ENCODE measurements at places on chromosomes 4 and X.

DNA sequence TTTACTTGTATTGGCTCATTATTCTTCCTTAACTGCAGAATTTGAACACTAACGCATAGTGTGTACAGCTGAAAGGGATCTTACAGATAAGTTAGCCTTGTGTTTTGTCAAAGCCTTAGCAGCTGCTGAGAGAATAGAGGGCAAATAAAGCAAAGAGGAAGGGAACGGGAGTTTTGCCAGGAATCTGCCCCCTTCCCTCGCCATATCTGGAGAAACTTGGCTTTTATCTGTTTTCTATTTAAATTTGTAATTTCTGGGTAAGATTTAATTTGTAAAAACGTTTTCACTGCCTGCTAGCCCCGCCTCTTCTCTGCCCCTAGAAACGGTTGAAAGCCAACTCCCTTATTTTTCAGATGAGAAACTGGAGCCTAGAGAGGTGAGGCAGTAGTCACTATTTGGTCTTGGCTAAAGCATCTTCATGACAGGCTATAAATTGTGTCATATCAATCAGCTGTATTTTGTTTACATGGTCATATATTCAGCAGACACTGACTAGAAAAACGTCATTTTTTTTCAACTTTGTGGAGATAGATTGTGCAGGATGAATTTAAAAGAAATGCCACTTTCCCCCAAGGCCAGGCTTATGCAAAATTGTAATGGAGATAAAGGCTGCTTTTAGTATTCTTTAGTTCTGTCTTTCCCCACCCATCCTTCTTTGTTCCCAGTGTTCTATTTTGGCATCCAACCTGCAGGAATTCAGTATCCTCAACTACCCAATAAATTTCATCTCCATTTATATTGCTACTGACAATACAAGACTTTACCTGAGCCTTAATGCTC lies 319.4 kb downstream of the SH2D1A start:
- DNase-seq: no peak

- no peak for DNase-seq
These were observed 12.2 kb downstream of the SLITRK4 start for GRCh38 chrX:143623657-143624056.

GRCh38 chr4:81314196-81314896 lies 99.3 kb upstream of the PRKG2 start:
- no peak for DNase-seq

DNA sequence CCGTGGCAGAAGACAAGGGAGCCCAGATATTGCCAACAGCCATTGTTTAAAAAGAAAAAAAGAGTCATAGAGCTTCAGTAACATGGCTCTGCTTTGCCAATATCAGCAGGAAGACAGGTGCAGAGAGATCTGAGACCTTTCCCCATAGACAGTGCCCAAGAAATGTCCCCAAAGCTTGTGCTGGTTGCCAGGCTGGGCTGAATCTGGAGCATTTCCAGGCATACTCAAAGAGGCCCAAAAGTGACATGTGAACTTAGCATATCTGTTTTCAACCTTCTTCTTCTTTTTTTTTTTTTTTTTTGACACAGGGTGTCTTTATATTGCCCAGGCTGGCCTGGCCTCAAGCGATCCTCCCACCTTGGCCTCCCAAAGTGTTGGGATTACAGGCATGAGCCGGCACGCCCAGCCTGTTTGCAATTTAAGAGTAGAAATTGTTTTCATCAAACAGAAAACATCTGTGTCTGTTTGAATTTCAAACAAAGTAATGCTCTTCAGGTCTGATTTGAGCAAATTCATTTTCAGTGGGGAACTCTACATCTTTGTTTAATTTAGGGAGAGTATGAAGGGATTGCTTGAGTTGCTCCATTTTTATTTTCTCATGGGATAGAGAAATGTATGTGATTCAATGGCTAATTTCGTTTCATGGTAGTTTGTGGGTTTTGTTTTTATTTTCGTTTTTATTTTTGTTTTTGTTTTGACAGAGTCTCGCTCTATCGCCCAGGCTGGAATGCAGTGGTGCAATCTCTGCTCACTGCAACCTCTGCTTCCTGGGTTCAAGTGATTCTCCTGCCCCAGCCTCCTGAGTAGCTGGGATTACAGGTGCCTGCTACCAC lies 56.6 kb upstream of the RBM47 start:
- no peak for DNase-seq

DNA sequence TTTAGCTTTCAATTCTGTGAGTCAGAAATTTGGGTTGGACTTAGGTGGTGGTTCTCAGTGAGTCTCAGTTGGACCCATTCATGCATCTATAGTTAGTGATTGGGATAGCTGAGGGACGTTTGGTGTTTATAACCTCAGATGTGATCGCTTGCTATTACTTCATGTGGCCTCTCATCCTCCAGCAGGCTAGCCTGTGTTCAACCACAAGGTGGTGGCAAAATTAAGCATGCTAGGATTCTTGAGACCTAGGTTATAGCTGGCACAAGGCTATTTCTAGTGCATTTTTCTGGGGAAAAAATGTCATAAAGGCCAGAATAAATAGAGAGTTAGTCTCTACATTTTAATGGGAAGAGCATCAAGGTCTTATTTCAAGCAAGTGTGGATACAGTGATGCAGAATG lies 10.9 kb upstream of the GRPR start:
- DNase-seq: no peak

- DNase-seq: no peak
These were observed 71.8 kb downstream of the AFAP1 start for GRCh38 chr4:7867701-7868435.

DNA sequence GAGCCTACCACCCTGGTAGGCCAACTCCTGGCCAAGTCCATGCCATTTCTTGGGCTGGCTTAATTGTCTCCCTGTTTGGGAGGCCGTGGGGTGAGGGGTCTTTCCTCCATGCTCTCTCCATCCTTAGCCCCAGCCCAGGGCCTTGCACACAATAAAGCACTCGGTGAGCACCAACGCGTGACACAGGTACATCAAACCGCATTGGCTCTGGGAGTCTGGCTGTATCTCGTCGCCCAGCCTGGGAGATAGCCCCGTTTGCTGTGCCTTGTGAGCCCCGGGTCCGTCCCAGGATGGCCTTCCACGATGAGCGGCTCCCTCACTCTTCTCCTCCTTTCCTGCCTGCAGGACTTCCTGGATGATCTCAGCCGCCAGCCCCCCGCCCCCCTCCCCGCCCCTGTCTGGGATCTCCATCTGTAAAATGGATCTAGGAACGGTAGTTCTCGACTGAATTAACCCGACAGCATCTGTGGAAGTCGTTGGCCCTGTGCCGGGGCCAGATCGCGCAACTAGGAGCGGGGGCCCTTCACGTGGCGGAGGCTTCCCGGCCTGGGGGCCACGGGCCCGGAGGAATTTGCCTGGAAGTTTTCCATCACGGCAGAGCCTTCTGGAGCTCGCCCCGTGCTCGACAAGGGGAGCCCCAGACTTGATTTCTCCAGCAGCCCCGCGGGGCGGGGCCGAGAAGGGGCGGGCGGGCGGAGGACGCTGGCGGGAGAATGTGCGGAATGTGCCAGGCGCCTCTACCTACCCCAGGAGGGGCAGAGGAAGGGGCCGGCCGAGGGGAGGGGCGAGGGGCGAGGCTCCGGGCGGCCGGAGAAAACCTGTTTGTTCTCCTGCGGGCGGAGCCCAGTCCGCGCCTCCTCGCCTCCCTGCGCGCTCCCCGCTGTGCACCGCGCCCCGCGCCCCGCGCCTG lies at the start of gene ZNF185:
Gene ZNF185 (plus strand): TSS at position 846 of the 910 bp plus-strand sequence. CDS start 16,423 bp downstream, outside the sequence.
- DNase-seq: no peak

DNA sequence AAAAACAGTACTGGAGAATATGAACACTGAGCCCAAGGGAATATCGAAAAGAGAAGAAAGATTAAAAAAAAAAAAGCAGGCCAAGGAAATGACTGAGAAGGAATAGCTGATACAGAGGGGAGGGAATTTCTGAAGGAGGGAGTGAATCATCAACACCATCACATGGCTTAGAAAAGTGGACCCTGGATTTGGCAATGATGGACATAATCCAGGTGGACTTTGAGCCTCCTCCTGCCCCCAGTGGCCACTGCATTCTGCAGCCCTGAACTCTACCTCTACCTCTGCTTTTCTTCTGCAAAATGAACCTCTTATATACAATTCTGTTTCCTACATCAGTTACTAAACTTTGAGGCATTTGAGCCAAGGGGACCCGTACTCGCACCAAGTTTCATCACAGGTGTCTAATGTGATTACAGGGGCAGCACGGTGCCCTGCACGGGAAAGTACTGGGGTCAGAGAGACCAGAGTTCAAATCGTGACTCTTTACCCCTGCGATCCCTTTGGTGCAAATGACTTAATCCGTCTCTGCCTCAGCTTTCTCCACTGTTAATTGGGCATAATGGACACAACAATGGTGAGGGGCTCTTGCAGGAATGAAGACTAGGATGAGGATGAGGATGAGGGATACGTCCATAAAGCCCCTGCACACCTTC lies 1.1 kb downstream of the OCIAD2 start:
- no peak for DNase-seq

DNA sequence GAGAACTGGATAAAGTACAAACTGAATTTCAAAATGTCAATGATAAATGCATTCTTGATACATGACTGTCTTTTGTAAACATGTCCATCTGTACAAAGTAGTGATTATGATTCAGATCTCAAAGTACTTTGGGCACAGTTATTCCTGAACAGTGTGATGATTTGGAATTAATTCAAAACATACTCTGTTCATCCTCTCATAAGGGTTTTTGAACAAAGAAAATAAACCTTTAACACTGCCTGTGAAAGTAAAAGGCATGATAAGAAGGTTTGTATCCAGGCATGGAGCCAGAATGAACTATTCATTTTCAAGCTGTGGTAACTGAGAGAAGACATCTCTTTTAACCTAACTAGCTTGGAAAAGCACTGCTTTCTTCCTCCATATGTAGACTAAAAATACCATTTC lies 883 bp upstream of the KLHL4 start:
- no peak for DNase-seq

DNA sequence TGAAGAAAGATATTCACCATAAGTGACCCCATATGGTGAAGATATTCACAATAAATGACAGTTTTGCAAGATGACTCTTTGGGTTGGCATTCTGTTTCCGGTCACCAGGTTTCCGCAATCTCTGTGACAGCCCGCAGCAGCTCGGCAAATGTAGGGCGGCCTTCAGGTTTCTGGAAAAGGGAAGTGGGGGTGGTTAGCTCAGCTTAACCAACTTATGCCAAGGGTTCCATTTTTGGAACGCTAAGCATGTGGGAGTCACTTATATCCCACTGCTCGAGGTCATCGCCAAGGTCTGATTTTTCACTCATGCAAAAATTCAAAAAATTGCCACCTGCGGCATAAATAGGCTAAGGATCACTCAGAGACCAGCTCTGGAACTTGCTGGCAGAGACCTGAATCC lies 51.0 kb downstream of the NIPAL1 start:
- DNase-seq: no peak

DNA sequence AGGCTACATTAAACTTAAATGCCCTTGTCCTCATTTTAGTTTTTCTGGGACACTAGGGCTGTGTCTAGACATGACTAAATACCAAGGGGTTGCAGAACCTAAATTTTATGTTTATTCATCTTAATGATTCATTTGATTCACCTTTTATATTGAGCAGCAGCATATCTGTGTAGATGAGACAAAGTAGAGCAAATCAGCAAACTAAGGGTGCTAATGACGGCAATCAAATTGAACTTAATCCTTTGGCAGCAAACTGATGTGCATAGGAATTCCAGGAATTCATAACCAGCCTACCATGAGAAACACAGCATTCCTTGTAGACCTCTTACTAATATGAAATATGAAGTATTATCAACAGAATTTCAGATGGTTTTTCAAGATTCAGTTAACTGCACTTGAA lies 25.1 kb downstream of the EPHA5 start:
- no peak for DNase-seq

DNA sequence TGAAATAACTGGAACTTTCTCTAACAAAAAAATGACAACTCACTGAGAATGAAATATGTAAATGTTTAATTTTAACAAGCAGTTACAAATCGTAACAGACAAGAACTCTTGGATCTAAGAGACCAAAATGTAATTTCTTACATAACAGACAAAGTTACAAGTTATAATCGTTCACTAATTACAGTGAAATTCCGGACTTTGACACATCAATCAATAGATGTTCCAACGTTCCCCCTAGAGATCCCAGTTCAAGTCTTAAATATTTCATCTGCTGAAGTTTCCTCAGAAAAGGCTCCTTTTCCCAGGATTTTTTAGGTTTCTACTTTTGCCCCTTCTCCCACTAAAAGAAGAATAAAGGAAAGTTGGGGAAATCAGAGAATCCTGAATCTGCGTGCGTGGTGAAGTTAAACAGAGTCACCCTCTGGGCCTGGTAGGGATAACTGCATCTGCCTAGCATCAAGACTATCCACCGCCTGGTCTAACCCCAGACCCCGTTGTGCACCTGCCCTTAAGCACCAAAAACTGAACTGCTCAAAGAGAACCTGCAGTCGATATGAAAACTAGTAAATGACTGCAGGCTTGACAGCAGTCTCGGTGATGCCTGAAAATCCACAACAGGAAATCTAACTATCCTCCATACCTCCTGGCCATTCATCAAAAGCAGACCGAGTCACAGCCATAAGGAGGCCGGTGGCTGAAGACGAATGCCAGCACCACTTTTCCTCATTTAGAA lies 2.3 kb downstream of the IRF2 start:
- no peak for DNase-seq

- no peak for DNase-seq
These were observed 9.5 kb downstream of the HHIP start for GRCh38 chr4:144655491-144655890.

- DNase-seq: no peak
These were observed 66.2 kb downstream of the EGF start for GRCh38 chr4:109978704-109979454.

GRCh38 chr4:48110452-48110978 lies 23.5 kb downstream of the TXK start:
- no peak for DNase-seq

DNA sequence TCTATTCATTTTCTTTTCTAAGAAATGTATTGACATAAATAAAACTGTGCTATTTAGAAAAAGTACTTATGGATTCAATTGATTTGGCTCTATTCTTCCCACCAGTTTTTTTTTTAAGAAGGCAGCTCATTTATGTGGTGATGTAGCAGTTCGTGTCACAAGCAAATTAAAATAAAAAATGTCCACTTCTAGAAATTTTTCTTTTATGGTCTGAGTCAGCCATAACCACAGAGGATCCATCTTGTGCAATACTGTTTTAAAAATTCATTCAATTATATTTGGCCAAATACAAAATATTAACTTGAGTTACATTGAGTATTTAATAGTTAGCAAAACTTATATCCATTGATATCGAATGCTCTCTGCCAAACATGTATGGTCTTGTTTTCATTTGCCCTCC lies 207.9 kb upstream of the FAT1 start:
- DNase-seq: no peak

DNA sequence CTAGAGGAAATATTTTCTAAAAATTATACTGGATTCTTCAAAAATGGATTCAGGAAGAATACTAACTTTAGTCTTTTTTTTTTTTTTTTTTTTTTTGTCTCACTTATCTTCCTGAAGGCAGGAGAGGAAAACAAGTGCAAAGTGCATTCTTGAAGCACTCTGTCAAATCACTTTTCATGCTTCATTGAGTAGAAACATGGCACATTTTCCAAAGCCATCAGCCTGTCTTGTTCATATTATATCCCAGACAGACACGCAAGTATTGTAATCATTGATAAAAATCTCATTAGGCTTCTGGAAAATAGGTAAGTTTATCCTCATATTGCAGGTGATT lies 1.2 kb downstream of the BBS12 start:
- no peak for DNase-seq

GRCh38 chr4:128373628-128374027 lies 86.0 kb upstream of the PGRMC2 start:
- no peak for DNase-seq
